ENCODE measurements at places on chromosomes 3 and 15.

GRCh38 chr3:58009026-58009748 lies 965 bp downstream of the FLNB start:
- DNase-seq, result no peak

DNA sequence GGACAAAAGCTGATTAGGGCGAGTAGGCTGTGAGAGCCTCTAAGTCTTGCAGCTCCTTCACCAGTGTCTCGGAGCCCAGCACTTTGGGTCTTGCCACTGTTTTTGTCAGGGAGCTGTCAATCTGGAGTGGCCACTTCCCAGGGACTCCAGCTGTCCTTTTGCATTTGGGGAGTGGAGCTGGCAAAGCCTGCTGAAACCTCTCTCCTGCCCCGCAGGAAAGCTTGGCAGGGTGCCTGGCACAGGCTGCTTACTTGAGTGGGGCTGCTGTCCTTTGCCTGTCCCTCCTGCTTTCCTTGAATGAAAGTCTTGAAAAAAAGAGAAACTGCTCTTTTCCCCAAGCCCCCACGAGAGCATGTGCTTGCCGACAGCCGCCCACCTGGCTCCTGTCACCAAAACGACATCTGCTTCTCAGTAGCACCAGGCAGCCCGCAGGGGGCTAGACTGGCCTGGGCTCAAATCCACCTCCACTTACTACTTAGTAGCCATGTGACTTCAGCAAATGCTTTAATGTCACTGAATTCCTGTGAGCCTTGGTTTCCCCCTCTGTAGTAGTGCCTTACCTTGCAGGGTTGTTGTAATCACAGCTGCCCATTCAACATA lies 13.7 kb downstream of the USP13 start:
- DNase-seq, result no peak

GRCh38 chr3:69590111-69590510 lies 149.2 kb upstream of the MITF start:
- DNase-seq, result no peak

DNA sequence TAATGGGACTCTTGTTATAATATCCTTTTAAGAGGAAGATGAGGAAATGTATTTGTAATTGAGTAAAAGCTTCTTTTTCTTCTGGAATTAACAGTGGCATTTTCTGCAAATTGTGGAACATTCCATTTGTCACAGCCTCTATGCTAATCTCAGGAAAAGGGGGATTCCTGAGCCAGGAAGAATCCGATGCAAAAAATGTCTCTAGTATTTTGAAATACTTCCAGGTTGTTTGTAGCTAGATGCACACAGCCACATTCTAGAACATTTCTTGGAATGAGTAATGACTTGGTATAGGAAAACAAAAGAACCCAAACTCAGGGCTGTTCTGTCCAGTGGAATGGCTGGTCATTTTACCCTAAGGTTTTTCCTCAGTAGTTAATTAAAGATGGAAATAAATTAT lies 98.5 kb upstream of the SLC2A2 start:
- no peak for DNase-seq

GRCh38 chr15:74336061-74337005 lies 31.1 kb downstream of the CYP11A1 start:
- DNase-seq, result no peak

GRCh38 chr3:39021465-39022285 lies 30.1 kb downstream of the SCN11A start:
- DNase-seq, result no peak

DNA sequence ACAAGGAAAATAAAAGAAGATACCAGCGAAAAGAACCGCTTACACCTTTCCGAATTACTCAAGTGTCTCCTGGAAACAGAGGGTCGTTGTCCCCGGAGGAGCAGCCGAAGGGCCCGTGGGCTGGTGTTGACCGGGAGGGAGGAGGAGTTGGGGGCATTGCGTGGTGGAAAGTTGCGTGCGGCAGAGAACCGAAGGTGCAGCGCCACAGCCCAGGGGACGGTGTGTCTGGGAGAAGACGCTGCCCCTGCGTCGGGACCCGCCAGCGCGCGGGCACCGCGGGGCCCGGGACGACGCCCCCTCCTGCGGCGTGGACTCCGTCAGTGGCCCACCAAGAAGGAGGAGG lies 325 bp downstream of the ALCAM start:
- DNase-seq, result no peak

DNA sequence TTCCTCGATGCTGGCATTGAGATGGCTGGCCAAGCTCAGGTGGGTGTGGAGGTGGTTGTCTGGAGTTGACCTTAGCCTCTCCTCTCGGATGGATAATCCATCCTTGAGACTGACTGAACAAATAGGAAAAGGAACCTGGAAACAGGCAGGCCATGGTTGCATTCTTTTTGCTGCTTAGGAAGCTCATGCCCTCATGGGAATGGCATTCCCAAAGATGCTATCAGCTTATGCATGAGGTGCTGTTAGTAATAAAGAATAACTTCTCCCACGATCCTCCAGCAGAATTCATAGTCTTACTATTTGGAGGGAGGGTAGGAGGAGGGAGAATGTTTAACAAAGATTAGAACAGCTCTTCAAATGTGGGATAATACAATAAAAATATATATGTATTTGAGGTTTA lies 303.0 kb upstream of the TPM1 start:
- DNase-seq, result no peak

DNA sequence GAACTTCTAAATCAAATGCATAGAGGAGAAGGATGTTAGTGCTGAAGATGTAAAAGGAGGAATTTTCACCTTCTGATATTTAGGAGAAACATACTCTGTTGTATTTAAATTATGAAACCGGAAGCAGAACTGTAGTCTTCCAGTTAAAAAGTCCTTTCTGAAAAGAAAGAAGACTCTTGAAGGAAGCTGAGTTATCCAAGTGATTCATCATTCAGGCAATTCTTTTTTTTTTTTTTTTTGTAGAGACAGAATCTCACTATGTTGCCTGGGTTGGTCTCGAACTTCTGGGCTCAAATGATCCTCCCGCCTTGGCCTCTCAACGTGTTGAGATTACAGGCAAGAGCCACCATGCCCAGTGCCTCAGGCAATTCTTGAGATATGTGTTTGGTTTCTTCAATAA lies 424.8 kb upstream of the TPM1 start:
- no peak for DNase-seq

DNA sequence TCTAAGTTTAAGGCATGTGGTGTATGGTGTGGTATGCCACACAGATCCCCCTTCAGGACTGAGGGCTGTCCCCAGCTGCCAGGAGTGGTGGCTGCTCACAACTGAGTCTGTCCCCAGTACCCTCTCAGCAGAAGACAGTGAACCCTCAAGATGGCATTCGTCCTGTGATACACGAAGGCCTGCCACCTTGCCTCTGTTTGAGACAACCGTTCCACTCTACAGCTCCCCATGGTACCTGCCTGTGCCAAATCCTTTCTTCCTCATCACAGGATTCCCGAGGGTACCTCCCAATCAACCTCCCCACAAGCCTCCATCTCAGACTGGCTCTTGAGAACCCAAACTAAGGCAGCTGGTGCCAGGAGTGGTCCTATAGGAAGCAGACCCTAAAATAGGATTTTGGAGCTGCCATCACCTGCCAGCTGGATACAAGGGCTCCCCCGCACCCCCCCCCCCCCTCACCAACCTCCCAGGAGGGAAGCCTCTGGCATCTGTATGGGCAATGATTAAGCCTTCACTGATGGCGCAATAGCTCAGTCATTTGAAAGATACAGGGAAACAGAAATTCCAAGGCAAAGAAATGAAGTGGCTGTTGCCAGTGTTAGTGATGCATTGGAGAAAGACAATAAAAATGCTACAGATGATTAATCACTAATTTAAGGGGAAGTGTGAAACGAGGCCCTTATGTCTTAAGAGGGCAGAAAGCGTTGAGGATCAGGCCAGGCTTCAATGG lies 230.0 kb upstream of the LYSMD4 start:
- DNase-seq, result no peak

- no peak for DNase-seq
These were observed 391.6 kb downstream of the MECOM start for GRCh38 chr3:169271936-169272335.

All from AML-193 (cell line).